ENCODE measurements at places on chromosomes 5 and 9. TPM values are rescaled to one million over a fixed set of nuclear protein-coding genes. Genes with fewer than 3 reads are reported as not detected.

Gene SEMA4D
- polyA plus RNA-seq: 21.1 TPM

Gene TAF1L
- polyA plus RNA-seq: 0.03 TPM

Gene LCN9
- polyA plus RNA-seq: not detected

Gene FAM200C
- 10.9 TPM for polyA plus RNA-seq

Gene MRPS30
- polyA plus RNA-seq: 39.0 TPM

Gene GABBR2
- 0.82 TPM for polyA plus RNA-seq

Gene KIF20A
- polyA plus RNA-seq: 17.3 TPM

Gene RNF180
- 1.6 TPM for polyA plus RNA-seq

Gene CFAP90
- polyA plus RNA-seq: not detected

Gene CCDC171
- polyA plus RNA-seq: 2.1 TPM

Gene PCDHGA9
- 3.3 TPM for polyA plus RNA-seq

Gene PCDHB2
- 2.2 TPM for polyA plus RNA-seq

Gene RNF224
- polyA plus RNA-seq: 2.4 TPM

Gene GMCL2
- polyA plus RNA-seq: not detected

Gene GFI1B
- 0.39 TPM for polyA plus RNA-seq

Gene TNFSF15
- 0.13 TPM for polyA plus RNA-seq

Gene ASTN2
- polyA plus RNA-seq: 4.5 TPM

Gene SYK
- 2.5 TPM for polyA plus RNA-seq

Gene SLC22A5
- 14.9 TPM for polyA plus RNA-seq

Gene PRKACG
- 0.11 TPM for polyA plus RNA-seq

Gene LPCAT1
- polyA plus RNA-seq: 27.6 TPM

Gene SPATA6L
- polyA plus RNA-seq: 0.47 TPM

Gene FST
- polyA plus RNA-seq: 26.2 TPM

Gene PRR7
- polyA plus RNA-seq: 0.44 TPM

Gene IL4
- polyA plus RNA-seq: not detected

Gene SPINK7
- 0.23 TPM for polyA plus RNA-seq

Gene ENTPD8
- 0.46 TPM for polyA plus RNA-seq

Gene APBA1
- 5.3 TPM for polyA plus RNA-seq

Gene CENPK
- 12.6 TPM for polyA plus RNA-seq

Gene RASEF
- polyA plus RNA-seq: 0.43 TPM

Gene CDO1
- 15.6 TPM for polyA plus RNA-seq

Gene SKIC3
- polyA plus RNA-seq: 59.3 TPM

Gene NOTCH1
- 24.8 TPM for polyA plus RNA-seq

Data from forelimb muscle (tissue), 1 donor.